ENCODE measurements at places on chromosomes 5 and 9.

GRCh38 chr9:108666240-108666784 is 189.5 kb downstream of the ACTL7B start:
- DNase-seq, result no peak

GRCh38 chr5:74042959-74043358 is 417.0 kb downstream of the ARHGEF28 start:
- no peak for DNase-seq

- no peak for DNase-seq
These were observed 59.2 kb downstream of the RIC1 start for GRCh38 chr9:5688109-5688508.

DNA sequence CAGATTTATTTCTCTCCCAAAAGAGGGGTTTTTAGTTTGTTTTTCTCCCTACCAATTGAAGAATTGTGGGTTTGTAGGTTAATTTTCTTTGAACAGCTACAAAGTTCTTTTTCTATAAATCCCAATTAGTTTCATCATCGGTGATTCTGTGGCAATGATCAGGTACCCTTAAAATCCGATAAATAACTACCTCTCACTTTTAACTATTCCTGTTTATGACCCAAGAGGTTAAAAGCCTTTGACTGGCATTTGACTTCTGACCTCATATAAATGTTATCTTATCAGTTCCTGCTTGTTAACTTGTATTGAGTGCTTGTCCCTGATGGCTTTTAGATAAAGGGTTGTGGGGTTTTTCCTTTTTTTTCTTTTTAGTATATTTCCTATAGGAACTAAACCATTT is 124.4 kb upstream of the TMEM161B start:
- DNase-seq, result no peak

DNA sequence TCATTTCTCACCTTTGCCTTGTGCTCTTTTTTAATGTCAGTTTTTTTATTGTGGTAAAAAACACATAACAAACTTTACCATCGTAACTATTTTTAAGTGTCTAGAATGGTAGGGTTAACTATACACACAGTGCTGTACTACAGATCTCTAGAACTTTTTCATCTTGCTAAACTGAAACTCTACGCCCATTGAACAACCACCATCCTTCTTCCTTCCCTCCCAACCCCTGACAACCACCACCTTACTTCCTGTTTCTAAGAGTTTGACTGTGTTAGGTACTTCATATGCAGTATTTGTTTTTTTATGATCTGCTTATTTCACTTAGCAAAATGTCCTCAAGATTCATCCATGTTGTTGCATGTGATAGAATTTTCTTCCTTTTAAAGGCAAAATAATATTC is 54.9 kb downstream of the PSAT1 start:
- no peak for DNase-seq

DNA sequence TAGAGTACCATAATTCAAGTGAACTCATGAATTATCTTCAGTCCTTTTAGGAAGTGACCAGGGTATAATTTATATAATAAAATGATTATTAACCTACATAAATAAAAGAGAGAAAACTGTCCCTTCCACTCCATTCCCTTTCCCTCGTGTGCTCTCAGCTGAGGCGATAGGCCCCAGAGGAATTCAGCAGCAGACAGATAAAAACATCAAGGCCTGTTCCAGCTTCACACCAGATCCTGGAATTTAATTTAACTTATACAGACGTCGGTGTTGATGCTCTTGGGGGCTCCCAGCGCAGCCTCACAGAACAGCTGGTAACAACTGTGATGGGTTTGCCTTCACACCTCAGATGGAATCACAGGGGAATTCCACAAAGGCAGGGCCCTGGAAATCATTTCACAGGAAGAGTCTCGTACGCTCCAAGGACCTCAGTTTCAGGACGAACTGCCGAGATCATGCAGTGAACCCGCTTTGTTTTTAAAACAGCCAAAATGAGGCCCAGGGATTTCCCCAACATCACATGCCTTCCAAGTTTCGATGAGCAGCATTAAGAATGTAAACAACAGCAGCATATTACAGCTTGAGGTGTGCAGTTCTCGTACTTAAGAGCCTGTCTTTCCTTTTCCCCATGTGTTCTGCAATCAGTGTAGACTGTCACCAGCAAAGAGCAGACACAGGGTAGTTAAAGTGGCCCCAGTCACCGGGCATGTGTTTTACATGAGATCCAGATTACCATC is 73.6 kb upstream of the ALDH1B1 start:
- no peak for DNase-seq

GRCh38 chr5:18395126-18396110 is 761.2 kb downstream of the TAF11L14 start:
- DNase-seq, result no peak

- no peak for DNase-seq
These were observed 199.8 kb upstream of the MVB12B start for GRCh38 chr9:126126807-126127206.

DNA sequence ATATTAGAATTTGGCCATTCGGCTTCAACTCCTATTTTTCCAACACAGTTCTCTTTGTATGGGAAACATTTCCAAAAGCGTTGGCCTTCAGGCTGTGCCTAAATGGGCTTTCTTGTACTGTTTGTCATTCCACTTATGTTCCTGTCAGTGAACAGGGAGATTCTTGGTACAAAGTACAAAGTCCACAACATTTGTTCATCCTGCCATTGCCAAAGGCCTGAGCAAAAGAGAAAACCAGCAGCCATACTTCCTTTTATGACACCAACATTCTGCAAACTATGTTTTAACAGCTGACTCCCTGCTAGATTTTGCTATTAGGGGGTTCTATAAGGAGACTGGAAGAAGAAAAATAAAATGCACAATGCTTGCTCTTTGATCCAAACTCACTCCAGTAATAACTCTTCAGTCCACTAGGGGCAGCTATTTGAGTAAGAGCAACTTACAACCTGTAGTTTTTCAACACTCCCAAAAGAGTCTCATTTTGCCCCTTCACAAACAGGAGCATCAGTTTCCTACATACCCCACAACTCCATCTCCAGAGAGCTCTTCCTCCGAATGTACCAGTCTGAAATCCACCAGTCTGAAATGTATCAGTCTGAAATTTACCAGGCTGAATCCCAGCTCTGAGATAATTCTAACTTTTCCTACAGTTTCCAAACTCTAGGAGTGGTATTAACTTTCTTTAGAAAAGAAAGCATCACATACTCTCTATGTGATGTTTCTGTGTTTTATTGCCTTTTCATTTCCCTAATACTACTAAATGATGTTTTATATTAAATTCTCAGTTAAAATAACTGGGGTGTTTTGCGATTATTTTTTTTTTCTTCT is 693.8 kb downstream of the DNAH5 start:
- DNase-seq, result peak; percentile 5

DNA sequence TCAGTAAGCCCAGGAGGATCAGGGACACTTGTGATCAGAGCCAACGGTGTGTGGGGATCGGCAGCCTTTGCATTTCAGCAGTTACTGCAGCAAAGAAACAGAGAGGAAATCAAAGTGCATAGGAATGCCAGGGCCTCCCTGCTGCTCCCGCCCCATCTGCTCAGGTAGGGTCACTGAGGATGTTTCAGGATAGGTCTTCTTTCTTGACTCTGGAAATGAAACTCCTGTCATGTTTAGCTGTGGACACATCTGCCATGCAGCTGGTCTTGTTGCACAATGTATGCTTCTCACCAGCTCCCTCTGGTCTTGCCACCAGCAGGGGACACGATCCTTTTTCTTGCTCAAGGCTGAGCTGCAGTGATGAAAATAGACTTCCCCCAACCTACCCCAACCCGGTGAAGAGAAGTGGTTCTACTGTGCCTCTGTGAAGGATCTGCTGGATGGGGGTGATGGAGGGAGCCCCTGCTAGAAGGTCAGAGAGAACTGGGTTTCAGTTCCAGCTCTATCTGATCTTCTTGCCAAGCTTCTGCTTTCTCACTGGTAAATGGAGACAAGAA is 185.2 kb upstream of the KLF4 start:
- no peak for DNase-seq

DNA sequence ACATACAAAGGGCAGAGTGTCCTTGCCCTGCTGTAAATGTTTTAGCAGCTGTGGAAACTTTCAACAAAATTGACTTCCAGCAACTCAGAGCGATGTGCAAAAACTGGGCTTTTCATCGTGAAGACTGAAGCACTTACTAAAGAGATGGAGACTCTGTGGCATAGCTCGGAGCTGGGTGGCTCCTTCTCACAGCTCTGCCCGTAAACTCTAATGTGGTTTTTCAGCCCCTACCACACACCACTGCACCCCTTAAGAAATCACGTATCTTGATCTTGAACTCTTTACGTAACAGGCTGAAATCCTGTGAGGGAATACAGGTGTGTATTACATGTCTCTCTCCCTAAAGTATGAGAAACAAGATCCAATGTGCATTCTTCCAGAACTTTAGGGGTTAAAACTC is 124.4 kb downstream of the MEF2C start:
- no peak for DNase-seq

DNA sequence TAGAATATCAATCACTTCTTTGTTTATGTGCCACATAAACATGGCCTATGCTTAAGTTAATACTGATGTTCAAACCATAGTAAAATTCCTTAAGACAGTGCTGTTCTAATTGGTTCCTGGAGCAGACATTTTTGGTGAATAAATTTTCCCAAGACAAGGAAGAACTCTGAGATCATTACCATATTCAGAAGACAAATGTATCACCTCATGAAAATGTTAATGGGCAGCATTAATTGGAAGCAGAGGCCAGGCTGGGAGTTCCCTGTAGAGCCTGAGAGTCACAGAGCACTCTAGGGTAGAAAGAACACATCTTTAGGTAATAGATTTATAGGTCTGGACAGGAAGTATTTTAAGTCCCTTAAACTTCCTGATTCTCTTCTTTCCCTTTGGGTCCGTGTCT is 240.2 kb downstream of the MAN2A1 start:
- DNase-seq, result no peak

DNA sequence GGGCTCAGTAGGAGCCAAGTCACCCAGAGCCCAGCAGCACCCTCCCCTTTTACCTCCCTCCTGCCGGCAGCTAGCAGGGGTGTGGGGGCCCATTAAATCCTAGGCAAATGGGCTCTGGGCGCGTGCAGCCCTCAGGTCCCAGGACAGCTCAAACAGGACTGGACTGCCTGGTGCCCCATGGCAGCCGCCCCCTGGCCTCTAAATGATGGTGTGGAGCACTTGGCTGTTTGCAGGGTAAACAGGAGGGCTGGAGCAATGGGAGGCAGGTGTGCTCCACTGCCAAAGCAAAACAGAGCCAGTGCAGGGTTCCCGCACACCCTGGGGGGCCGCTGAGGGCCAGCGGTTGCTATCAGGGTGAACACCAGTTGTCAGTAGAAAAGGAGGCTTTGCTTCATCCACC is 55.9 kb upstream of the C5orf58 start:
- no peak for DNase-seq
